Myocyte (in vitro differentiated cells): ENCODE measurements at places on chromosomes 5 and 9. TPM values are rescaled to one million over a fixed set of nuclear protein-coding genes. Genes with fewer than 3 reads are reported as not detected.
A peak's percentile ranks its signal among the peaks of the same experiment; 100 is the strongest.

DNA sequence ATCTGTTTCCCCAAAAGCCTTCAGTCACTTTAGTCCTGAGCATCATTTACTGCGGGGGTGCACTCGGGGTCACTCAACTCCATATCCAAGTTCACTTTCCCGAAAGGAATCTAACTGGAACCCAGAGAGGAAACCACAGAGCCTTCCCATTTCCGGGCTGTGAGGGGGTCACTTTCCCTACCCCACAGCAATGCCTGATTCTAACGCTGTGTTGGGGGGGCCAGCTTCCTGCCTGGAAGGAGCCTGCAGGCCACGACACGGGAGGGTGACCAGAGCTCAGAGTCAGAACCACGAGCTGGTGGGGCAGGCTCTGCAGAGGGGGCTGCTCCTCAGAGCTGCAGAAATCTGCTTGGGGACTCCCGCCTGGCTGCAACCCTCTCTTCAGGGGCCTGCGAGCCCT, 20.3 kb downstream of the BRD9 start:
- DNase-seq = no peak

- no peak for DNase-seq
These were observed 322.5 kb upstream of the SLC24A2 start for GRCh38 chr9:20111173-20111843.

DNA sequence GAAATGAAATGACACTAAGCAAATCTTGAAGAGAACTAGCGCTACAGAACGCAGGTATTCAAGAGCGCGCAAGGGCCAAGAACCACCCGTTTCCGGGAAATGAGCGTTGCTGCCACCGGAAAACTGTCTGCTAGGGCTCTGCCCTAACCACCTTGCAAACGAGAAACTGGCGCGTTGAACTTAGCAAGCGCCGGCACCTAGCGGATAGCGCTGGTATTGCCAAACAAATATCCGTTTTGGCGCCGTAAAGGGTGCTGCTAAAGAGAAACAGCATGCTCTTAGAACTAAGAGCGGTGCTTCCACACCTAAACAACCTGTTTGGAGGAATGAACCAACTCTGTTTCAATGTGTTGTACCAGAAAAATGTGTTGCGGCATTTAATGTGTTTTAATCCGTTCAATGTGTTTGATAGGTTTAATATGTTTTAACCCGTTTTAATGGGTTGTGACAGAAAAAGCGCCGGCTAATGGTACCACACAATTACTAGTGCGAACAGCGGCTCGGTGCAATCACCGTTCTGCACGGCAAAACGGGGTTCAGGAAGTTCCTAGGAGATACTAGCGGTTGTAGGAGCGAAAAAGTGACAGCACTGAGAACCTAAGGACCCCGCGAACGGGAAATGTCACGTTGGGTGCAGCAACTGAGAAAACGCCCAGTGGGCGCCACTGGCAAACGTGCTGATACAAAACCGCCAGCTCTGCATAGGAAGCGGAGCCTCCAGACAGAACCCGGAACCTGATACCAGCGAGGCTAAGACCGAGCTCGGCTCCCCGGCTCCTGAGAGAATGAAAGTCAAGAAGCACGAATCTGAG, at the start of gene ANXA2R:
Gene ANXA2R (minus strand): TSS at position 33 of the 812 bp plus-strand sequence. CDS start 273 bp downstream, outside the sequence.
- peak; percentile 96 for DNase-seq

GRCh38 chr5:127028822-127029457, 1.4 kb downstream of the MARCHF3 start:
- no peak for DNase-seq

- no peak for DNase-seq
These were observed 81.5 kb upstream of the ASTN2 start for GRCh38 chr9:117496307-117496706.

GRCh38 chr5:138789771-138790242, 36.6 kb downstream of the CTNNA1 start:
- DNase-seq = peak; percentile 42

- no peak for DNase-seq
These were observed 100.3 kb downstream of the PCSK1 start for GRCh38 chr5:96332535-96333366.

DNA sequence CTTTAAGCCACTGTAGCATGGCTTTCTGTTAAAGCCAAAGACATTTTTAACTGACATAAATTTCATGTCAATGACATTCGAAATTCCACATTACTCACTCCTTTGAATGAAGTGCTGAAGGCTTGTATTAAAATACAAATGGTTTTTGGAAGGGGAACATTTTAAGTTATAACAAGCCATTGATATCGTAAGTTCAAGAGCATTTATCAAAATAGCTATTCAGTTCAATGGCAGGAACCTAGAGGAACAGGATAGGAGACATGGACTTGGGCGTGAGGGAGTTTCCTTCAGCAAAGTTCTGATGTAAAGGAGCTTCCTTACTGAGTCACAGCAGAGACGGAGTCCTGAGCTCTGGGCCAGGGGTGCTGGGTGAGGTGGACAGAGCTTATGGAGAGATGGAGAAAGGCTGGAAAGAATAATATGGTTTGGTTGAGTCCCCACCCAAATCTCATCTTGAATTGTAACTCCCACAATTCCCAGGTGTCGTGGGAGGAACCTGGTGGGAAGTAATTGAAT, 631.8 kb downstream of the BNC2 start:
- DNase-seq = no peak

DNA sequence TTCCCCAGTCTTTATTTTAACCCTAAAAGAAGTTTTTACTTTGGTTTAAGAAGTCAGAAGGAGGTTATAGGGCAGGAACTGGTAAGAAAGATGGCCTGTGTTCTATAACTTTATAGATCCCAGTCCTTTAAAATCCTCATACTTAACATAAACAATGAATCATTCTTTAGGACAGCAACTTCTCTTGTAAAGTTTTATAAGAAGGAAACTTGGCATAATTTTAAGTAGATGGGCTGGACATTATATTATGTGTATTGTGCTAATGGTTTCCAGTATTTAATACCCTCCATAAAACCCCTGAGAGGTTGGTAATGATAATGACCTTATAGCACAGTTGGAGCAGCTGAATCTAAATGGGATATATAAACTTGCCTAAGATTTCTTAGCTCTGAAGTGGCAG, 247.2 kb downstream of the FAM170A start:
- no peak for DNase-seq

DNA sequence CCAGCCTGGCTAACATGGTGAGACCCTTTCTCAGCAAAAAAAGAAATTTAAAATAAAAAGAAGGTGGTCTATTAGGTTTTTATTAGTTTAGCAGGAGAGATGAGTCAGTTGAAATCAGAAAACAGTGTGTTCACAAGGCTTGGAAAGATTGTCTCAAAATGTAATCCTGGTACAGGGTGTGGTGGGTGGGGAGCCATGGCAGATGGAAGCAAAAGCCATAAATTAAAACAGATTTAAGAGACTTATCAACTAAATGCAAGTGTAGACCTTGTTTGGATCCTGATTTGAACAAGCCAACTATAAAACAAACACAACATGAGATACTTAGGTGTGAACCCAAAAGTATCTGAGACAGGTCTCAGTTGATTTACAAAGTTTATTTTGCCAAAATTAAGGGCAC, 42.8 kb upstream of the KLF9 start:
- no peak for DNase-seq

DNA sequence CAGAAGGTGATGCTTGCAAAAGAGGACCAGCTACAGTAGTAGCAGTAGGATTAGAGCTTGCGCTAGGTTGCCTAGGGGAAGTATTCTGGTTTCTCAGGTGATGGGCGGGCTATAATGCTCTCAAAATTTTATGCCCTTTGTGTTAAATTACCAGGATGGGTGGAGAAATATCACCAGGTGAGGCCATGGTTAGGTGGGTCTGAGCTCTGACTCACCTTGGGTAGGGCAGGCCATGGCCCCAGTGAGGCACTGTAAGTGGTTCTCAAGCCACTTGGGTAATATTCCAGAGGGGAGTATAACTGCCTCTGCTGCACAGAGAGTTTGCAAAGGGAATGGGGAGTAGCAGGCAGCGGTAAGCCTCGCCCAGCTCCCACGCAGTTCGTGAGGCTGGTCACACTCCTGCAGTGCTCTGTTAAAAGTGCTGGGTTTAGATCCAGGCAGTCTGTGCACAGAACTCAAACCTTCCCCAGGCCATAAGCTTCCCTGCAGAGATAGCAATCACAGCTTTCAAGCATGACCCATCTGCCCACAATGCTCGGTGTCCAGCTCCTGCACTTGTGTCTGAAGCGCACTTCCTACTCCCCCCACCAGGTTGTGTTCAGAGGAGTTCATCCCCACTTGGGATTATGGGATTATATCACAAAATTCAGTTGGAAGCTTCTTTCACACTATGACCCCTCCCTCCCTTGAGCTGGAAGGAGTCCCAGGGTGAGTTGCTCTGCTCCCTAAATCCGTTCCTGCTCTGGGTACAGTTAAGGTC, 575.0 kb downstream of the CHSY3 start:
- no peak for DNase-seq

- peak; percentile 81 for DNase-seq
These were observed 10.4 kb downstream of the AMACR start for GRCh38 chr5:33997331-33997983.

The ACOT12 gene
- total RNA-seq = not detected in 2 replicates

The PIP5KL1 gene
- total RNA-seq = 0.36 and 1.5 TPM in 2 replicates

The PRKAA1 gene
- 50.2 and 70.8 TPM in 2 replicates for total RNA-seq

The RPP25L gene
- 26.1 and 39.4 TPM in 2 replicates for total RNA-seq

The ST8SIA4 gene
- 3.0 and 4.5 TPM in 2 replicates for total RNA-seq

The GRXCR2 gene
- total RNA-seq = not detected in 2 replicates
